ENCODE measurements at places on chromosomes 6 and 20.

DNA sequence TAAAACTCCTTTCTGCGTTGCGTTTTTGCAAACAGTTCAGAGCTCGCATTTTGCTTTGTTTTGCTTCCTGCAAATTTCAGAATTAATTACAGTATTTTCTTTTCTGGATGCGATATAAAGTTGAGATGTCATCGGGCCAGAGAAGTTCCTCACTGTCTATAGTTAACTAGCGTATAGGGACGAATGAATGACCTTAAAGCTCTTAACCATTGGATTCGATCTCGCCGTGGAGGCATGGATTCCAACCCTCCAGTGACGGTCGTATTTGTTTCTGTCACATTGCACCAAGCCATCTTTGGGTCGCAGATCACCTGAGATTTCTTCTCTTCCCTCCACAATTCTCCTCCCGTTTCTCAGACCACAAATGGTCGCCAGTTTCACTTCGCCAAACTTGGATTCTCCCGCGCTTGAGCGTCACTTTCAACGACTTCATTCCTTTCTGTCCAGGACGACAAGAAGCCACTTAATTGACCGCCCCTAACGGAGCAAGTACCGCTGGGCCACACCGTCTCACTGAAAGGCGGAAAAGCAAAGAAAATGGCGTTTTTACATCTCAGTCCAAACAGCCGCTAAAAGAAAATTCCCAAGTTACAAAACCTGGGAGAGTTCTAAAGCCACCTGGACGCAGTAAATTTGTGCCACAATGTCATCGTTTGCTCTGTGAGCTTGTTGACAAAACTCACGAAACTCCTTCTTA, 85.3 kb upstream of the ZNF184 start:
- DNase-seq, result no peak

- DNase-seq, result peak; percentile 18
These were observed 199.7 kb upstream of the SIM1 start for GRCh38 chr6:100664274-100665040.

- DNase-seq, result no peak
These were observed 37.8 kb downstream of the DUSP22 start for GRCh38 chr6:329888-330691.

GRCh38 chr20:3728354-3728753, 4.1 kb upstream of the HSPA12B start:
- DNase-seq, result no peak

DNA sequence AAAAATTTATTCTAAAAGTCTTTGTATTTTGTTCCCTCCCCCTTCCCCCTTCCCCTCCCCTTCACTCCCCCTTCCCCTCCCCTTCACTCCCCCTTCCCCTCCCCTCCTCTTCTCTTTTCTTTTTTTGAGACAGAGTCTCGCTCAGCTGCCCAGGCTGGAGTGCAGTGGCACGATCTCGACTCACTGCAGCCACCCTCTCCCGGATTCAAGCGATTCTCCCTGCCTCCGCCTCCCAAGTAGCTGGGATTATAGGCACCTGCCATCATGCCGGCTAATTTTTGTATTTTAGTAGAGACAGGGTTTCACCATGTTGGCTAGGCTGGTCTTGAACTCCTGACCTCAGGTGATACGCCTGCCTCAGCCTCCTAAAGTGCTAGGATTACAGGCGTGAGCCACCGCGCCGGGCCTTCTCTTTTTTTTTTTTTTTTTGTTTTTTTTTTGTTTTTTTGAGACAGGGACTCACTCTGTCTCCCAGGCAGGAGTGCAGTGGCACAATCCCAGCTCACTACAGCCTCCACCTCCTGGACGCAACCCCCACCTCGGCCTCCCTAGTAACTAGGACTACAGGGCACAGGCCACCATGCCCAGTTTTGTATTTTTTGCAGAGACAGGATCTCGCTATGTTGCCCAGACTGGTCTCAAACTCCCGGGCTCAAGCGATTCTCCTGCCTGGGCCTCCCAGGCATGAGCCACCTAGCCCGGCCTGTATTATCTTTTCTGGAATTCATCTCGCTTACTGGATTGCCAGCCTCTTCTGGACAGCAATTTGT, 1.1 kb upstream of the AFG1L start:
- peak; percentile 5 for DNase-seq
